ENCODE measurements at places on chromosomes 4 and X. TPM values are rescaled to one million over a fixed set of nuclear protein-coding genes. Genes with fewer than 3 reads are reported as not detected.

HTN3 gene
- total RNA-seq: not detected

- DNase-seq: no peak
Observed at GRCh38 chr4:16438986-16439385, 212.7 kb upstream of the TAPT1 start.

VCX3B gene
- not detected for total RNA-seq

DNA sequence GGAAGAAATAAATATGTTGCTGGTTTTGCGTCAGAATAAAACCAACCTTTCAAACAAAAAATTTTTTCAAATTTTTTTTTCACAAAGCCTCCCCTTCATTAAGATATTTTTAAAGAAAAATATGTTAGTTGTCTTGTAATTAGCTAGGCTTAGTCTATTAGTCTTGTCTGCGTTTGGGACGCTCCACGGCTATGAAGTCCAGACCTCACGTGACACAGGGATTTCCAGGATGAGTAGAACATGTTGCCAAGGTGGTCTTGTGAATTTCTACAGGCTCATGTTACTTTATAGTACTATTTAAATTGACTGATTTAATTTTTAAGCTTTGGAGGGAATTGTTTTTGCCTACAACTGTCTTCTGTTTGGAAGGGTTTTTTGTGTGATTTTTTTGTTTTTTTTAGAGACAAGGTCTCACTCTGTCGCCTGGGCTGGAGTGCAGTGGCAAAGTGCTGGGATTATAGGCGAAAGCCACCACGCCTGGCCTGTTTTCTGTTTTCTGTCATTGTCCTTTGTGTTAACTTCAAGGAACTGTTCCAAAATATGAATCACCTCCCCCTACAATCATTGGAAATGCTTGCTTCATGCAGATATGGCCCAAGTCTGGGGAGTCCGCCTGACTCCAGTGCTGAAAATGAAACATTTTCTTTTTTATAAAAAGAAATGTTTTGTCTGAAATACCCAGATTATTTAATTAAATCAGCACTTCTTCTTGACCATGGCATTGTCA lies 26.2 kb downstream of the TMEM144 start:
- DNase-seq: no peak

- no peak for DNase-seq
Observed at GRCh38 chrX:112997991-112998390, 157.4 kb upstream of the AMOT start.

DNA sequence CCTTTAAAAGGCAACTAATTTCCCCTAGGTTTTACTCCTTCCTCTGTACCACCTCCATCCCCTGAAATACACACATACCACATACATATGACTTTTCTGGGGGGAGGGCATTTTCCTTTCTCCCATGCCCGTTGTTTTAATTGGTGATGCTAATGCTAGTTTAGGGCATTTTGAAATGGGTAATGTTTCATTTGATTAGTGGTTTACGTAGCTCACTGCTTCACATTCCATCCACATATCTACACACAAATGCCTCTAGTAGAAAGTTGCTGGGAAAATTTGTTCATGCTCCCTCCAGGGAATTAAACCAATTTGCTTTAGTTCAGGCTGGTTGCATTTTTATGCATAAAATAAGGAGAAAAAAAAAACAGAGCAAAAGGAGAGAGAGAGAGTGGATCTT lies 231.2 kb downstream of the FRAS1 start:
- no peak for DNase-seq

DNA sequence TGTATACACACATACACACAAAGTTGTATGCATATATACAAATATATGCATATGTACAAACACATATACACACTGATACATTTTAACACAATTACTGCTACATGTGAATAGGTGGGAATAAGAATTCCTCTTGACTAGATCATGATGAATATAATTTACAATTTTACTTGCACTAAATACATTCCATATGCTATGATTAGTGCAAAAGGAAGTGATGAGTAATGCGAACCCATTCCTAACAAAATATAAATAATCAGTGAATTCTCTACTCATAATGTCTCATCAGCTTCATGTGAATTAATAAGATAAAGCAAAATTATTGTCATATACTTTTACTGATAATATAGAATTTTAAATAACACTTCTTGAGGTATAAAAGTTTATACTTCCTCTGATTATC lies 1077.3 kb upstream of the PCDH10 start:
- no peak for DNase-seq

GRCh38 chrX:2445662-2446623 lies 54.8 kb downstream of the DHRSX start:
- no peak for DNase-seq

DNA sequence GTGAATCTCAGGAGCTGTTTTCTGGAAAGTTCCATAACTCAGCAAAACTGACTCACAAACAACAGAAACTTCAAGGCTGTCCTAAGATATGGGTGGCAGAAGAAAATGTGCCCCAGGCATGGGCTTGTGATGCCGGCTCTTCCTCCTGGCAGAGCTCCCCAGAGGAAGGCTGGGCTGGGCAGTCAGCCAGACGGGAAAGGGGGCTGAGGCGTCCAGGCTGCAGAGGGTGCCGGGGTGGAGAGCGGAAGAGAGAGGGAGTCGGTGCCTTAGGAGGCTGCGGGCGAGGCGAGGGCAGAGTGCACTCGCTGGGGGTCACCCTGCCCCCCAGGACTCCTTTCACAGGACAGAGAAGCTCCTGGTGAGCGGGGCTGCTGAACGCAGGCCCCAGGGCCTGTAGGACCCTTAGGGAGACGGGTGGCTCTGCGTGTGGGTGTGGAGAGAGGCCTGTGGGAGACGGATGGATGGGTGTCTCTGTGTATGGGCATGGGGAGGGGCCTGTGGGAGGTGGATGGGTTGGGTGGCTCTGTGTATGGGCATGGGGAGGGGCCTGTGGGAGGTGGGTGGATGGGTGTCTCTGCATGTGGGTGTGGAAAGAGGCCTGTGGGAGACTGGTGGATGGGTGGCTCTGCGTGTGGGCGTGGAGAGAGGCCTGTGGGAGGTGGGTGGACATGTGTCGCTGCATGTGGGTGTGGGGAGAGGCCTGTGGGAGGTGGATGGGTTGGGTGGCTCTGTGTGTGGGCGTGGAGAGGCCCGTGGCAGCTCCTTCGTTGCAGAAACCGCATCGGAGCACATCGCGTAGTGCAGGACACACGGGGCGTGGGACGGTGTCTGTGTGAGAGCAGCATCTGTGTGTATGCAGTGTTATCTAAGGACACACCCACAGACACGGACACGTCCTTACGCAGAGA lies 15.9 kb downstream of the PCGF3 start:
- DNase-seq: no peak

Measured in mucosa of descending colon (tissue), 3 donors.